HEK293T (cell line): ENCODE measurements at places on chromosomes 7 and 10.

- no peak for DNase-seq
Observed at GRCh38 chr10:125033146-125033924, 91.4 kb downstream of the ZRANB1 start.

GRCh38 chr7:4177001-4177400, 505.1 kb upstream of the FOXK1 start:
- DNase-seq = no peak

DNA sequence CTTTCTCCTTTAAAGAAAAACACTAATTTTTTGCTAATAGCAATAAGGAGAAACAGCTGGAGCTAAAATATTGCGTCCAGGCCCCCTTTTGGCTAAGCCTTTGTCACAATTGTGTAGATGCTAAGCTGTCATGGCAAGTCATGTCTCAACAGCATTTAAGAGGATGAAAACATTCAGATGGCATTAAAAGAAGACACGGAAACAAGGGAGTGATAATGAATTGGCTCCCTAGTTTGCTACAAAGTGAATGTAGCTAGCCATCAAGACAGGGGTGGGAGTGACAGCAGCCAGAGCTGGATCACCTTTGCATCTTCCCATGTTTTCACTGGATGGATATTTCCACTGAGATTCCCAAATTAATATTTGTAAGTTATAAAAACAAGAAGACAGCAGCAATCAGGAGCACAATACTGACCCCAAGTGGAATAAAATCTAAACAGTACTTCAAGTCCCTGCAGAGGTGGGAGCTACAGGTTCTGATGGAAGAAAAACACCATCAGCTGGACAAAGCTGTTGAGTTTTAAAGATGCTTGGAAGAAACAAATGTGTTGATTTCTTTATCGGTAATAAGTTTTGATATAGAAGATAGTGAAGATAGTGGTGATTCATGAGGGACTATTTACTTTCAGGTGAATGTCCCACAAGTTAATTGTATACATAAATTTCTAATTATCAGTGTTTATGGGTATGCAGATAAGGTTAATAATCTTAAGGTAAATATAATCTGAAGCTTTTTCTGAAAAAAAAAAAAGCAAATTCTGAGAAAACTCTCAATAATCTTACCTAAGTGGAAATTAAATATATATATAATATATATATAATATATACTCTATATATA, 129.4 kb downstream of the SLC16A9 start:
- peak; percentile 29 for DNase-seq

DNA sequence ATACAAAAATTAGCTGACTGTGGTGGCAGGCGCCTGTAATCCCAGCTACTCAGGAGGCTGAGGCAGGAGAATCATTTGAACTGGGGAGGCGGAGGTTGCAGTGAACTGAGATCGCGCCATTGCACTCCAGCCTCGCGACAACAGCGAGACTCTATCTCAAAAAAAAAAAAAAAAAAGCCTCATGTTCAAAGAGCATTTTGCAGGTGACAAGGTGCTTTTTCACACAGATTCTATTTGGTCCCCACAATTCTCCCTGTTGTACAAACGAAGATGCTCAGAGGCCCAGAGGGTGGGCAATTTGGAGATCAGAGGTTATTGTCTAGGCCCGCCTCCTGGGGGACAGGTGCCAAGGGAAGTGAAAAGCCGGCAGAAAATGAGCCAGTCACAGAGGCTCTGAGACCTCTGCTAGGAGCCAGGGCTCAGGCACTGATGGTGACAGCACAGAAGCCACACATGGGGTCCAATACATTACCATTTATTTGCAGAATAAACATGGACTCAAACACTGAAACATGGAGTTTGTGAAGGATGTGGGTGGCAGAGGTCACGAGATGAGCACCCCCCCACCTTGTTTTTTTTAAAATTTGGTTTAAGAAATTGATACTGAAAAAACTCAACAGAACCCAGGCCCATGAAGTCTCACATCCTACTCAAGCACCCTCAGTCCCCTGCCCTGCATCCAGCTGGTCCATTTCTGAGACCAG, 882 bp upstream of the GAL3ST4 start:
- DNase-seq = no peak

- no peak for DNase-seq
Observed at GRCh38 chr10:127276794-127277462, 80.5 kb upstream of the INSYN2A start.

DNA sequence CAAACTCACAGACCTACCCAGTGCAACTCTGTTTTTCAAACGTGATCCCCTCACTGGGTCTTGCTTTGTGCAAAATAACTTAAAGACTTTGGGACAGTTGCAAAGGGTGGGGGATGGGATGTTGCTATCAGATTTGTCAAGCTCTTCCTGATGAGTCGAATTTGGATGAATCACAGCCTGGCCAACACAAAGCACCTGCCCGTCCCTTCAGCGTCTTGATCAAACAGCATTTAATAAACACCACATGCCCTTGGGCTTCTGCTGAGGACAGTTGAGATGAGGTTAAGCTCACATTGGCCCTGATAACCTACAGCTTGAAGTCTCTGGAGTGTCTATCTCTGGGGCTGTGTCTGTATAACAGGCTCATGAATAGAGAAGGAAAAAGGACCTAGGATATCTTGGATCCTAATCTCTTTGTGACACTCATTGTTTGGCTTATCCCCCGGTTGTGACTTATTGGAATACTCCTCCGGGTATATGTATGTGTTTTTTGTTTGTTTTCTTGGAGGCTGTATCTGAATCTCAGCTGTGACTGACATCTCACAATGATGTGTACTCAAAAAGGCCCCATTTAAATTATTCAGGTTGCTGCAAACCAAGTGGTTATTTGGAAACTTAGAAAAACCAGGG, 132.6 kb upstream of the NAMPT start:
- no peak for DNase-seq

DNA sequence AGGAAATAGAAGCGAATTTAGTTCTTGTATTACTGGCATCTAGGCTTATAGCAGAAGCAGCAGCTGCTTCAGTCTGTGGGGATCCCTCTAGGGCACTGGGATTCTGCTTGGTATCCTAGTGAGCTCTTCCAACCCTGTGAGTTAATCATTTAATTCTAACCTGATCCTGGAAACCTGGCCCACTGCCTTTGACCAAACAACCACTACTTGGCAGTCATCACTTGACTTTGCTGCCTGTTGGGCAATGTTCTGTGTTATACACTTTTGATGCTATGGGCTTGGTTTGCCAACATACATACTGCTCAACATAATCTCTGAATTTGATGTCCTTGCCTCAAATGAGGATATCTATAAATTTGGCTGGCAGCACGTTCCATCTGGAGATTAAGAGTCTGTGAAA, 813.4 kb downstream of the ANKRD7 start:
- DNase-seq = no peak

DNA sequence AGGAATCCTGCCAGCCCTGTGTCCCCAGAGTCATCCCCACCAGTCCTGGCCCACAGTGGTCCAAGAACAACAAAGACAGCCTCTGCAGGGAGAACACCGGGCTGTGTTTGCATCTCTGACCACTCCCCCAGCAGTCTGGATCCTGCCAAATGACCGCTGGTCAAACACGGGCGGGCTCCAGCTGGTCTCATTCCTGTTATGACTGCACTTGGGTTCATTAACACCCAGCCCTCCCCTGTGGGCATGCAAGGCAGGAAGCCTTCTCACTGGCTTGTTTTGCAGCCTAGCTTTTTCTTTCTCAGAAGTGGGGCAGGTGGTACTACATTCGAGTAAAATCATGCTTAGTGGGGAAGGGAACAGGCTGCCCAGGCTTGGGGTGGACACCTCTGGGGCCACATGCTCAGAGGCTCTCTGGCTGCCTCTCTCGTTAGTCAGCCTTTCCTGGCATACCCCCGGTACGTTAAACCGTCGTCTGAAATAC, 190.0 kb downstream of the PLXNA4 start:
- no peak for DNase-seq

DNA sequence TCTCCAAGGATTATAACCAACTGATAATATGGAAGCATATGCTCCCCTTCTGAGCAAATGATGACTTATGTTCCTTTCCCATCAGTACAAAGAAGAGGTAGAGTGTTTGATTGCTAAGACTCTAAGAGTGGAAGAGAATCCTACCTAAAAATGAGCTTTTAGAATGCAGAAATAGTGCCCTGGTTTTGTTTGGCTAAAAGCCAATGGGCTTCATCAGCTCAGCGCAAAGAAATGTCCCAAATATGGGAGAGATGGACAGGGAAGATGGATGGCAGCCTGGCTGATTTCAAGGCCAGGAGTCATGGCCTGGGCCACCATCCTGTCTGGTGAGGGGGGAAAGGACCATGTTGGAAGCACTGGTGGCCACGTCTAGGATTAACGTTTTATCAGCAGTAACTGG, 60.2 kb downstream of the GPR26 start:
- no peak for DNase-seq

DNA sequence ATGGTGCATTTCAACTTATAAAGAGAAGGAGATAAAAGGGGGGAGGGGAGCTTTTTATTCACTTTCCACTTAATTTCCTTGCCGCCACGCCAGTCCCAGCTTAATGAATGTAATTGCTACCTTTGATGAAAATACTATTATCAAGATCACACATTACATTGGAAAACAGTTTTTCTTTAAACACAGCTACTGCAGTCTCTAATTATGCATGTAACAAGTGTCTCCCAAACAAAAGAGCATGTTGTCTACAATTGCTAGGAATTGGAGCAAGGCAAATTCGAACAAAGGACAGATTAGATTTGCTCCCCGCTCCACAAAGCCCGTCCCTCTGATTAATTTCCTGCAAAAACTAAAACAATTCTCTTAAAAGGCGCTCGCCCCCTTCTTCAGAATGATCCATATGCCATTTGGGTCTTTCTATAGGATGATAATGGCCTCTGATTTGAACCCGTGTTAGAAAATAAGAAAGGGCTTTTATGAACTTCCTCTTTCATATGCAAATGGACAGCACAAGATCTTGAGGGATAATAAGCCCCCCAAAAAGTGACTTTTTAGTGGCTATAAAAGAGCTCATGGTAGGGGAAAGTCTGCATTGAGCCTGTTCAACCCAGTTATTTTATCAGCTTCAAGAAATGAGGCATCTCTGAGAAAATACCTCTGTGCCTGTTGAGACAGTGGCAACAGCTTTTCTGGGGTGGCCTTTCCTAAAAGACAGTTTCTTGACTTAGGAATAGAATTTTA, 60.6 kb downstream of the ACADSB start:
- no peak for DNase-seq

DNA sequence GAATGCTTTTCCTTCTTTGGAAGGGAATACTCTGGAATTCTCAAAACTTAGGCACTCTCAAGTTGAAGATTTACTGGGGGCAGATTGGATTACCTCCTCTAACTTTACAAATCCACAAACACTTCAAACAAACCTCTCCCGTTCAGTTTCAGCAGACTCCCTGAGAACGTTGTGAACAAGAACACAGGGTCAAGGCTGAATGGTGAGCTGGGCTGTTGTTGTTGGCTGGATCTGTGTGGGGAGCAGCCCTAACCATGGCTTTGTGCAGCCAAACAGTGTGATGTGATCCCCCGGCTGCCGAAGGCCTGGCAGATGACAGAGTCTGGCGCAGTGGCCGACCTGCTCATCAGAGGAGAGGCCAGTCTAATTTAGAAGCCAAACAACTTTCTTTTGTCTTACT, 93.1 kb downstream of the BMPER start:
- no peak for DNase-seq

DNA sequence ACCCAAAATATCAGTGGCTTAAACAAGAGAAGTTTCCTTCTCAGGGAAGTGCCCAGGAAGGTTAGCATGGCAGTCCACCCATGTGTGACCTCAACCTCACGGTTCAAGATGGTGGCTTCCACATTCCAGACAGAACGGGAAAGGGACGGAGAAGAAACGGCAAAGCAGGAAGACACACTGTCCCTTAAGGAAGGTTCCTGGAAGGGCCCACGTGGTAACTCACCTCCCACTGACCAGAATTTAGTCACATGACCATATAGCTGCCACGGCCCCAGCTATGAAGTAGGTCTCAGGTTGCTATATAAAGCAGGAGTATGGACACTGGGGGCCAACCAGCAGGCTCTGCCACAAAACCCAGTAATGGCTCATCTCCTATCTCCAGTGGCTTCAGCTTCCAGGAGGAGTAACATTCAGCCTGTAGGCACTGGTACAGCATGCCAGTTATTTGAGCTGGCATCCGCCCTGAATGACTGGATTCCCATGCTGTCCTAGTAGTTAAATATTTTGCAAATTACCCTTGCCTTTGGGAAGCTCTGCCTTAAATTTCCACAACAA, 278.5 kb upstream of the KLF14 start:
- DNase-seq = no peak

- DNase-seq = no peak
Observed at GRCh38 chr7:84844771-84845170, 342.1 kb downstream of the SEMA3D start.

DNA sequence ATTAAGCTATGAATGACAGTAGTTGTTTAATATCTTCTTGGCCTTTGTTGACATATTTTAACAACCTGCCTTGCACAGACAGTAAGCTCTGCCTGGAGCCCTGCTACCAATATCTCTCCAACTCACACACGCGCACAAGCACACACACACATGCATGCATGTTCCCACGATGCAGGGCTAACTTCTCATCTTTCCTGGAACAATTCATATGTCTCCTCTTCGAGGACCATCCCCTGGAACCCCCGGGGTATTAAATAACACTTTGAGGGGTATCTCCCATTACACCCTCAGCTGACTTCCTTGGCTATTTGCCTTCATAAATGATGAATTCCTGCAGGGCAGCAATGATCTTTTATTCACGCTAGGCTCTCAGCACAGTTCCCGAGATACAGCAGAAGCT, 258.0 kb downstream of the TRIL start:
- no peak for DNase-seq

DNA sequence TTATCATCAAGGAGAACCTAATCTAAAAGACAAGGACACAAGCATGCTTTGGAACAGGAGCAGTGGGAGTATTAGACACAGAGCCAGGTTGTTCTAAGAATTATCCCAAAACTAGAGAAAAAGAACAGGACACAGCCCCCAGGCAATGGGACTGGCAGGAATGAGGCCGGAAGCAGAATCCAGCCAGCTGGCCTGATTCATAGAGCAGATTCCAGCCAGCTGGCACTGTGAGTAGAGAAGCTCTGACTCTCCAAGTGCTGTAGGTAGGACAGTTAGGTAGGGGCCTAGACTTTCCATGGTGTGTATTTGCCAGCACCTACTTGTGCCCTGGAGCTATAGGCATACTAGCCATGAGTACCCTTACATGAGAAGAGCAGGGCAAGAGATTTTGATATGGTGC, 13.3 kb upstream of the RAB18 start:
- no peak for DNase-seq

GRCh38 chr7:95718577-95719410, 53.6 kb upstream of the DYNC1I1 start:
- DNase-seq = peak; percentile 15

- DNase-seq = no peak
Observed at GRCh38 chr10:11397077-11397965, 214.1 kb downstream of the USP6NL start.

DNA sequence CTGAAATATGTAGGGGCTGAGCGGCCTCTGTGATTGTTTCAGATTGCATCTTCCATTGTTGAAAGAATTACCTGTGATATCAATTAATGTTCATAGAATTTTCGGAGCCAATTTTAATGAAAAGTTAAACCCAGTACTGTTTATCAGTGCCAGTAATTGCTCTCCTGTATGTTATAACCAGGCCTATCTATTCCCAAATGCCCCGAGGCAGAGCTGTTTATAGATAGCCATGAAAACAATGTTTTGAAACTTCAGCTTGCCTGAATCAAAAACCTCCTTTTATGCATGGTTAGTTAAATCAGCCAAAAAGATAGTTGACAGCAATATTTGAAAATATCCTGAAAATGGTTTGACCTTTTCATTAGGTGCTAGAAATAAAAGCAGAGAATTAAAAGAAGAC, 50.1 kb upstream of the HDAC9 start:
- no peak for DNase-seq
